Stimulated activated CD4-positive, alpha-beta T cell treated with anti-CD3 and anti-CD28 coated beads, Interleukin-4, amount 100 ng/mL, for 24 hours (primary cell): ENCODE measurements at places on chromosomes 7 and 10.

GRCh38 chr7:134016223-134016941, 110.8 kb upstream of the LRGUK start:
- DNase-seq: no peak

- DNase-seq: no peak
These were observed 211.3 kb downstream of the GRID1 start for GRCh38 chr10:86155054-86155921.

- no peak for DNase-seq
These were observed 25.8 kb downstream of the BRAF start for GRCh38 chr7:140898786-140899536.

DNA sequence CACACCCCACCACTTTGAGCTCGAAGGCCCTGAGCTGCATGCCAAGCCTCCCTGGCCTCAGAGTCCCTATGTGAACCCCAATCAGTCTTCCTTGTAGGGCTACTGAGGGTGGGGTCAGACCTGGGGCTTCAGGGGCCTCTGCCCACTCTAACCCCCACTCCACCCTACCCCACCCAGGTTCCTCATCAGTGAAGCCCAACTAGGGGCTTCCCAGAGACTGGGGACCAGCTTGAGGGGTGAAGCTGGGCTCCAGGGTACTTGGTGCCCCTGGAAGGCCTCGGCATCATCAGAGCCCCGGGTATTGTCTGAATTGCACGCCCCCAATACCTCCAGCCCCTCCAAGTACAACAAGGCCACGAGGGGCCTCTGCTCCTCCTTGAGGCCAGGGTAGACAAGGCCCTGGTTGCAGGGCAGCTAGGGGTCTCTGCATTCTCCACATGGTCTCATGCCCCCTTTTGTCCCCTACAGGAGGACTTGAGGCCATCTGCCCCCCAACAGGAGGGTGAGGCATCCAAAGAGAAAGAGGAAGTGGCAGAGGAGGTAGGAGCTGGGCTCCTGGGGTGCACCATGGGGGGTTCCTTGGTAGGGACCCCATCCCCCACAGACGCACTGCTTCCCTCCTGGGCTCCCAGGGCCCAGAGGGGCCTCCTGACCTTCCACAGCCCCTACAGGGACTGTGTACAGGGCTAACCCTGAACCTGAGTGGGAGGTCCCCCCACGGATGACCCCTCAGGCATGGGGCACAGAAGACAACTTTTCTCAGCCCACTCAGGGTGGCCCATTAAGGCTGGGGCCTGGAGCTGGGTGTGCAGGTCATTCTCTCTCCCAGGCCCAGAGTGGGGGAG, 4.0 kb downstream of the SNCG start:
- no peak for DNase-seq

DNA sequence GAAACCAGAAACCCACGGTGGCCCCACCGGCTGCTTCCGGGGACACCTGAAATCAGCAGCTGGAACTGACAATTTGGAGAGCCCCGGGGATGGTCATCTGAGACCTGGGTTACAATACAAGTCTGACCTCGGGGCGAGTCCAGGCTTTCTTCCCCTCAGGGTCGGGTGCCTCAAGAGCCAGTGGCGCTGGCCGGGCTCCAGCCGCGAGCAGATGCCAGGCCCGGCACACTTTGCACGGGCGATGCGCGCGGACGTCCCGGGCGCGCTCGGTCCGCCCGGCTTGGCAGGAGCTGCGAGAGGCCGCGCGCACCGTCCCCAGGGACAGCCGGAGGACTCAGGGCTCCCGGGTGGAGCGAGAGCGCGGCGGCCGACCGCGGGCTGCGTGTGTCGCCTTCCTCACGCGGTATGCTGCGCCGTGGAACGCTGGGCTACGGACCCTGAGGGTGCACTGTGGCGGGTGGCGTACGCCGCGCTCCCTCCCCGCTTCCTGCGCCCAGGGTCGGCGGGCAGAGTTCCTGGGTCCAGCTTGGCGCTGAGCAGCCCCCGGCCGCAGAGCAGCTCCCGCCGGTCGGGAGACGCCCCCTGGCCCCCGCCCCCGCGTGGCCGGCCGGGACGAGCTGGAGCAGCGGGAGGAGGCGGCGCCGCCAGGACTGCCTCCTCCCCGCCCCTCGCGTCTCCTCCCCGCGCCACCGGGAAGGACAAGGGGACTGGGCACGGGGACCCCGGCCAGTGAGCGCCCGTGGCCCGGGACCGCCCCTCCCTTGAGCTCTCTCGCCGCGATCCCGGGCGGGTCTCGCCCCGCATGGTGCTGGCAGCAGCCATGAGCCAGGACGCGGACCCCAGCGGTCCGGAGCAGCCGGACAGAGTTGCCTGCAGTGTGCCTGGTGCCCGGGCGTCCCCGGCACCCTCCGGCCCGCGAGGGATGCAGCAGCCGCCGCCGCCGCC, at the start of gene RBM20:
RBM20 (plus strand) TSS at position 684 of the 945 bp plus-strand sequence; CDS start at position 803, 119 bp downstream.
- DNase-seq: no peak

DNA sequence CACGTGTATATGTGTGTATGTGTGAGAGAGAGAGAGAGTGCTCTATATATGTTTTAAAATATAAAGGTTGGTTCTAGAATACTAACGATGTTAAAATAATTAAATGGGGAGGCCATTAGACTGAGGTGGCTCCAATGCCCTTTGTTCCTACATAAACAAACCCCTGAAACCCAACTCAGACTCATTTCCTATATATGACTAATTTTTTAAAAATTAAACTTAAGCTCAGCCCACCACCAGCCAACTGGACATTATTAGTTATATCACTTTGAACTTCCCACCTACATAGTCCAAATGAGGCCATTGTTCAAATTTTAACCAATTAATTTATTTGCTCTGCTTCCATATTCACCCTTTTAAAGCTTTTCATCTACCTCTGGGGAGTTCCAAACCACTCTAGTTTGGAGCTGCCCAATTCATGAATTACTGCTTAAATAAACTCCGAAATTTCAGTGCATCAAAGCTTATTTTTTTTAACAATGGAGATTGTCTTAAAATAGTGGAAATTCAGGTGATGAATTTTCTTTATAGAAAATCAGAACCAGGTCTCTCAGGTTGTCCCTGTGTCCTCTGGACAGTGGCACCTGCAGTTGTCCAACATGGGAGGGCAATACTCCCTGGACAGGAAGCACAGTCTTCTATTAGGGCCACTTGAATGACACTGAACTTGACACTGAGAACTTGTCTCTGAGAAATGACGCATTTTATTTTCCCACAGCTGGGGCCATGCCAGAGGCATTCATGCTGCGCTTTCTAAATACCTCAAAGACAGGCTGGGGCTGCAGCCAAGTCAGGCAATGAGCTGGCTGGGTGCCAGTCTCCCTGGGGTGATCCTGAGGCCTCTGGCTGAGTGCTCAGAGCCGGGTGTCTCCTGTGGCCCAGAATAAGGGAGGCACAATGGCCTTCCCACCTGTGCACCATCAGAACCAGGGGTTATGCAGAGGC, 109.5 kb upstream of the TMEM72 start:
- DNase-seq: no peak

GRCh38 chr7:158016180-158017097, 571.2 kb downstream of the PTPRN2 start:
- no peak for DNase-seq

GRCh38 chr10:99996671-99997648, 12.8 kb downstream of the DNMBP start:
- DNase-seq: no peak

- no peak for DNase-seq
These were observed 34.0 kb downstream of the DUSP5 start for GRCh38 chr10:110531687-110532086.

DNA sequence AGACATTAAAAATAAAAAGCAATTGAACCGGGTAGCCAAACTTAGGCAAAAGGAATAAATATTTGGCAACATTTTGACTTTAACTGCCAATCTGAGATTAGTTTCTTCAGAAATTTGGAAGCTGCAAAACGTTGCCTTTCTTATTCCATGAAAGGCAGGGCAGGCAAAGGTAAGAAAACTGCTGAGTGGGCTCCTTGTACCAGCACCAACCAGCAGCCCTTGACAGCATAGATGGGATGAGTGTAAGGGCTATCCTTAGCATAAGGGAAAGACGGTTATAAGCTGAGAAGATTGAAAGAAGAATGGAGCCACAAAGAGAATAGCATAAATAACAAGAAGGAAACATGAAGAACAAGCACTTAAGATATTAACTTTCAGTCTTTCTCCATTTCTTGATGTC, 28.6 kb downstream of the AP3M1 start:
- no peak for DNase-seq

DNA sequence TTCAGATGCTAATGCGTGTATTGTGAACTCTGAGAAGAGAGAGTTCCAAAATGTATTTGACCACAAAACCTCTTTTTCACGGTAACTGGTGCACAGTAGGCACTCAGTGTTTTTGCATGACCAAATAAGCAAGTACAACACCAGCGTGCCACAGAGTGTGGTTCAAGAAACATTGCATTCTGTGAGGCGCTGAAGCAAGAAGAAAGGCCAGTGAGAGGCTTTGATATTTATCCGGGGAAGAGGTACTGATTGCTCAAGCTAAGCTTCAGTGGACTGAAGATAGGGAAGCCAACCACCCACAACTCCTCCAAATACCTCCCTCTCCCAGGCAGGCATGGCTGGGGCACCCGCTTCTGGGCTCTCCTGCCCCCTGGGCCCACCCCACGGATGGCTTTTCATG, 611.2 kb downstream of the SDK1 start:
- no peak for DNase-seq

DNA sequence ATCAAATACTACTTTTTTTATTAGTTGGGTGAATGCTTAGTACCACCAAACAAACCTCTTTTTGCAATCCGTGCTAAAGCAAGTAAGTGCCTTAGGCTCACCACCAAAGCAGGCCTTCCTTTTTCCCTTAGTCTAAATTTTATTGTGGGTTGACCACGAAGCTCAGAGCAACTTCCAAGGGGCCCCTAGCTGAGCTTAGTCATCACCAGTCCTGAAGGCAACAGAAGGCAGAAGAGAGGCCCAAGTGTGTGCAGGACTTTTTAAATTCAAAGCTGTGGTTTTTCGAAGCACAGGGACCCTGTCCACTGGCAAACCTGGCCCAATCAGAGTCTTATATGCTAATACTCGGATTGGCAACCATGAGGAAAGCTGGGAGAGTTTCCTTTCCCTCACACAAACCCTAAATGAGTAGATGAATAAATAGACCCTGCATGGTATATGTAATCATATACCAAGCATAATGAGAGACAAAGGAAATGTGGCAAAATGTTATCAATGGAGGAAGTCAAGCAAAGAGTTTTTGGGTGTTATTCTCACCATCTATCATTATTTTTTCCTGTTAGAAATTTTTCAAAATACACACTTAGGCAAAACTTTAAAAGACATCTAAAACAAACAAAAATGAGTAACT, 453.2 kb upstream of the GALNT17 start:
- no peak for DNase-seq

DNA sequence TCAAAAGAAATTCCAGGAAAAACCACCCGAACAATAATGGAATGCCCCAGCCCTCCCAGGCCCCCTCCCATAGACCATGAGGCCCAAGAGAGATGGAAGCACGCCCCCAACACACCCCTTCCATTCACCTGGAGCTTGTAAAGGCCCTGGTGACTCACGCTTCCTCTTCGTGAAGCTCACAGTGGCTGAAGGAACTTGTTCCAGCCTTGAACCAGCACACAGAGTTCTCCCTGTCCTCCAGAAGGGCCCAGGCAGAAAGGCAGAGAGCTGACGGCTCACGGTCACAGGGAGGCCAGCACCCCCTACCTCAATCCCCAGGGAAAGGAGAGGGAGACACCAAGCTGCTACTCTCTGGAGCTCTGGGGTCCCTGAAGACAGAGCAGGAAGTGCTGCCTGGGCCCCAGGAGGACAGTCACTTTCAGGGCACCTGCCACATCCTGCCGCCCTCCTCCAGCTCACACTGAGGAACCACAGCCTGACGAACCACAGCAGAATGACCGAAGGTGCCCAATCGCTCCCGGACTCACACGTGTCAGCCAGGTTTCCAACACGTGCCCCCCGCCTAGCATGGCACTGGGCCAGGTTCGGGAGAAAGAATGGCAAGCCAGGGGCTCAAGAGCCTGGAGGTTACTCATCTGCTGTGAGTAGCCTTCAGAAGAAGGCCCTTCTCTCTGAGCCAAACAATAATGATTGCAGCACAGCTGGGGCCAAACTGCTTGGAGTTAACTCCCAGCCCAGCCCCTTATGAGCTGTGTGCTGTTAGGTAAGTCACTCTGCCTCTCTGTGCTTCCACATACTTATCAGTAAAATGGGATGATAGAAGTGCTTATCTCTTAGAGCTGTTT, 52.8 kb downstream of the DLG5 start:
- peak; percentile 8 for DNase-seq
